ENCODE measurements at places on chromosomes 5 and 9.

DNA sequence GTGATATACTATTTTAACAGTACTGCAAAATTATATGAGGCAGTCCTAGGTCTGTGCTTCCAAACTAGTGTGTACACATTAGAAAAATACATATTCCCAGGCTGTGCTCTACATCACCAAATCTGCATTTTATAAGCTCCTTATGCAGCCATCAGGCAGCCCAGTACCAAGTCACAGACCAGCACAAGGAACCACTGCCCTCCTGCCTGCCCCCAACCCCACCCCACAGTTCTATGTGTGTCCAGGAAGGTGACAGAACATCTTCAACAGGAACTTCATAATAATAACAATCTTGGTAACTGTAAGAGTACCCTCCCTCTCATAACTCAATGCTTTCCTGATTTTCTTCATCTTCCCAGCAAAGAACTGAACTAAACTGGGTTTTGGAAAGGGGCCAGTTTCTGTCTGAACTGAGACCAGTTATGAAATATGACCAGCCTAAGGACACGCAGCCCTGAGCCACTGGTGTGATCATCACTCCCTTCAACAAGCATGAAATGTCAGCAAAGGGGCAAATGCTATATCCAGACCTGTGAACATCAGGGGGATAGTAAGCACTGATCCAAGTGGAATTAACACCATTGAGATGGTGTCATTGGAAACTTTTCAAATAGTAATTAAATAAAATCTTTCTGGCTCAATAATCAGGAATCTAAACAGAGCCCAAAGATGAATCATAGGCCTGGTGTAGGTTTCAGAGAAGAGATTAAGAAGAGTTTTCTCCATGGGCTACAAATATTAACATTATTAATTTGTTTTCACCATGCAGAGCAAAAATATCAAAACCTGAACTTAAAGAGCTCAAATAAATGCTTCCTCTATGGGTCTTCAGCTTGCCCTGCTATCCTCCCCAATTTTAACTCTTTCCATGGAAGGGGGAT is 82.1 kb downstream of the DPYSL3 start:
- DNase-seq: no peak

DNA sequence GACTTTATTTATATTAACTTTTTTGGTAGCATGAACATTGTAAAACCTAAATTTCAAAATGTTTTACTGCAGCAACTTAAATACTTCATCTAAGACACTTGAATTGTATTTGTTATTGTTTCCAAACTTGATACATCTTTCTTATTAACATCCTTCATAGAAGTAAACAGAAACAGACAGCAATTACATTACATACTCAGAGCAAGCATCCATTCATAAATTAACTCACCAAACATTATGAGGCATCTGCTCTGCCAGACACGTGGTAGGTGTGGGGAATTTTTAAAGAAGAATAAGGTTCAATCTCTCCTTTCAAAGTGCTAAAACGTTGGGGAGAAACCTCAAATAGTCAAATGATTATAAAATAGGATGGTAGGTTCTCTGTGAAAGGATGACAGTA is 130.8 kb downstream of the MUSK start:
- no peak for DNase-seq

DNA sequence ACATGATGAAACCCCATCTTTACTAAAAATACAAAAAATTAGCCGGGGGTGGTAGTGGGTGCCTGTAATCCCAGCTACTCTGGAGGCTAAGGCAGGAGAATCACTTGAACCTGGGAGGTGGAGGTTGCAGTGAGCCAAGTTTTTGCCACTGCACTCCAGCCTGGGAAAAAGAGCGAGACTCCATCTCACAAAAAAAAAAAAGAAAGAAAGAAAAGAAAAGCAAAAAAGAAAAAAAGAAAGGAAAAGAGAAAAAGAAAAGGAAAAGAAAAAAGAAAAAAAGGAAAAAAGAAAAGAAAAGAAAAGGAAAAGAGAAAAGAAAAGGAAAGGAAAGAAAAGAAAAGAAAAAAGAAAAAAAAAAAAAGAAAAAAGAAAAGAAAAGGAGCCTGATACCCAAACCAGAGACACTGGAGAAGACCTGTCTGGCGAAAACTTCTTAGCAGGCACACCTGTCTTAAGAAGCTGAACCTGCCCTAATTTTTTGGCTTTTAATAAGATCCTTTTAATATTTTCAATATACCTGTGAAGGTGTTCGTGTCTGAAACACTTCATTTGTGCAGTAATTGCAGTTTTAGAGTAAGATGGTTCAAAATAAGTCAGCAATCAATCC is 164.7 kb upstream of the IRX2 start:
- no peak for DNase-seq

- no peak for DNase-seq
Observed at GRCh38 chr9:74770508-74771261, 117.0 kb downstream of the TRPM6 start.

GRCh38 chr5:151738125-151738848 is 20.1 kb downstream of the ATOX1 start:
- DNase-seq: no peak

GRCh38 chr9:1747417-1747967 is 267.7 kb upstream of the SMARCA2 start:
- DNase-seq: no peak

DNA sequence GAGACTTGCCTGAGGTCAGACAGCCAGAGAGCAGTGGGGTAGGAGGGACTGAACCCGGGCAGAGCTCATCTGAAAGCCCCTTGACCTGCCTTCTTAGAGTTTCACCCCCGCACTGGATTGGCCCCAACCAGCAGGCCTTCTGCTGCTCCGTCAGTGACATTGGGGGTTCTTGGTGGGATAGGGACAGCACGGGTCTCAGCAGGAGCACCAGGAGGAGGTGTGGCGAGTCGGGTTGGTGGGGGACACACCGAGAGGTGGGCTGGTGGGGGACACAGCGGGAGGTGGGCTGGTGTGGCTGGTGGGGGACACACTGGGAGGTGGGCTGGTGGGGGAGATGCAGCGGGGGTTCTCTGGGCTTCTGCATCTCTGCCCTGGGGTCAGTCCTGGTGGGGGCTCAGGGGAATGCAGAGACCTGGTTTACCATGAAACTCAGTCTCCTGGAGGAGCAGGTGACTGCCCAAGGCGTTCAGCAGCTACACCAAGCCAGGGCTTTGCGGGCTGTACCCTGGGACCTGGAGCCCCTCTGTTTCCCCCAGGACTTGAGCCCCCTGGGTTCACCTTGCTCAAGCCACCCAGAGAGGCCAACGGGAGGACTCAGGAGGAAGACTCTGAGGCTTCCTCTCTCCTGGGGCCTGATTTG is 28.1 kb upstream of the RNU6ATAC start:
- no peak for DNase-seq

- DNase-seq: no peak
Observed at GRCh38 chr5:98569288-98569687, 204.2 kb upstream of the RGMB start.

DNA sequence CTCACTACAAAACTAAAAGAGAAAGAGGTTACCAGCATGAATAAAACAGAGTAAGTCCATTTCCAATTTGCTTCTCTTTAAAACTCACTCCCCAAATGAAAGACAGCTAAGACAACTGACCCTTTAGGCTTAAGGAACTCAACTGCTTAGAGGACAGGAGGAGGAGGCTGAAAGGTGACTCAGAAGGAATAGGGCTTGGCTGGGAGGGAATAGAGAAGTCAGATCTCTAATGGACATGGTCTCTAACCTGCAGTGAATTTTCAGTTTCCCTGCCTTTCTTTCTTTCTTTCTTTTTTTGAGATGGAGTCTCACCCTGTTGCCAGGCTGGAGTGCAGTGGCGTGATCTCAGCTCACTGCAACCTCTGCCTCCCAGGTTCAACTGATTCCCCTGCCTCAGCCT is 261.8 kb upstream of the CLINT1 start:
- DNase-seq: no peak

DNA sequence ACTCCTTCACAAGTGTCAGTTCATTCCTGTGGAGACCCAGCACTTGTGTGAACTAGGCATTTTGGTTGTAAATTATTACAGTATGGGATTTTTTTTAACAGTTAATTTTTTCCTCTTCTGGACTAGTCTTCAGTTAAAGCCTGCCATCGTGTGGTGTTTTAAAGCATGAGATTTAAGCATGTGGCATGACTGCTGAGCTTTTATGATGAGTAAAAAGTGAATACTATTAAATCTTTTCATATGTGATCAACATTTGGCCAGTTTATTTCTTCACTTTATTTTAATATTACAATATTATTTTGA is 25.0 kb downstream of the LMNB1 start:
- DNase-seq: no peak

- DNase-seq: no peak
Observed at GRCh38 chr5:123929055-123929474, 417.1 kb downstream of the CSNK1G3 start.

GRCh38 chr9:2180154-2180553 is 165.0 kb downstream of the SMARCA2 start:
- DNase-seq: no peak

DNA sequence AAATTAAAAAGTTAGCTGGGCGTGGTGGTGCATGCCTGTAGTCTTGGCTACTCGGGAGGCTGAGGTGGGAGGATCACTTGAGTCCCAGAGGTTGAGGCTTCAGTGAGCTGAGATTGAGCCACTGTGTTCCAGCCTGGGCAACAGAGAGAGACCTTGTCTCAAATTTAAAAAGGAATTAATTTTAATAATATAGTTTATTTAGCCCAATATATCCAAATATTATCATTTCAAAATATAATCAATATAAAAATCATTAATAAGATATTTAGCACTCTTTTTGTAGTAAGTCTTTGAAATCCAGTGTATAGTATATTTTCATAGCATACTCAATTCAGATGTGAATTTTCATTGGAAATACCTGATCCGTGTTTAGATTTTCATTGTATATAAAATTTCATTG is 43.2 kb upstream of the ORM1 start:
- DNase-seq: no peak

DNA sequence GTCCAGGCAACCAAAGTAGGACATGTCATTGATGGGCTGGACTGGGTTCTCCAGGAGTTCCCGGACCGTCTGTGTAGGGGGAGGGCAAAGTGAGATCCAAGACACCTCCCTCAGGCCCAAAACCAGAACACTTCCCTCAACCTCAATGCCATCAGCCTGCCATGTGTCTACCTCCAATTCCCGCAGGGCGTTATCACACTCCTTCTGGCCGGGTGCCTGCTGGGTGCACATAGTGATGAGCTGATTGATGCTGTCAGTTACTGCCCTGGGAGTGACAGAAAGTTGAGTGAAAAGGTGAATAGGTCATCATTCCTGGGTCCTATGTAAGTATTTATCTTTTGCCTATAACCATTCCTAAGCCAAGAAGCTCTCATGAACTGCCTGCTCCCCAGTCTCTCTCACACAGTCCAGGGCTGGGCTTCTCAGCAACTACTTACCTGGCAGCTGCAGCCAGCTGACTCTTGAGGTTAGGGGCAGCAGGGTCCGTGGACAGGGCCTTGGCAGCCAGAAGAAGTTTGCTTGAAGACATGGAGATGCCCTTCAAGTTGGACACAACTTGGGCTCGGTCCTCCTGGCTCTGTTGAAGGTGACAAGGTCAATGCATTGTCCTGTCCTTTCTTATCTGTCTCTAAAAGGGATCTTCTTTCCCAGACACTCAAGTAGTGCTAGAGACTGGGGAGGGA is 21.0 kb downstream of the TLN1 start:
- no peak for DNase-seq

DNA sequence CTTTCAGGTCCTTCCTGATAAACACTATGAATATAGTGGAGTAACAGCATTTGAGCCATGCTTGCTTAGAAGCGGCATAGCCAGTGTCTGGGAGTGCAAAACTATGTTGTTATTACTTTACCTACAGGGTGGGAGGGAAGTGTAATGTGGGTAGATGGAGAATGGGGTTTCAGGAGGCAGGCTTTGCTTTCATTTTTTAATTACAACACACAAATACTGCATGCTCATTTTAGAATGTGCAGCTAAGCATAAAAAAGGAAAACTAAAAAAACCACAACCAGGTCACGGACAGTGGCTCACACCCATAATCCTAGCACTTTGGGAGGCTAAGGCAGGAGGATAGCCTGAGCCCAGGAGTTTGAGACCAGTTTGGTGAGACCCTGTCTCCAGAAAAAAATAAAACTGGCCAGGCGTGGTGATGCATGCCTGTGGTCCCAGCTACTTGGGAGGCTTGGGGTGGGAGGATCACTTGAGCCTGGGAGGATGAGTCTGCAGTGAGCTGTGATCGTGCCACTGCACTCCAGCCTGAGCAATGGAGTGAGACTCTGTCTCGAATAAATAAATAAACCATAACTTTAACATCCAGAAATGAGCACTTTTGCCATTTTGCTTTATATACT is 20.2 kb downstream of the HAVCR1 start:
- no peak for DNase-seq

- no peak for DNase-seq
Observed at GRCh38 chr5:112570708-112571444, 151.8 kb upstream of the EPB41L4A start.

- DNase-seq: no peak
Observed at GRCh38 chr5:101955891-101956290, 340.2 kb downstream of the SLCO4C1 start.

GRCh38 chr9:114813717-114814418 is 8.0 kb upstream of the TNFSF15 start:
- DNase-seq: no peak

GRCh38 chr9:4299005-4299795 is 668 bp downstream of the GLIS3 start:
- DNase-seq: no peak

GRCh38 chr5:66850354-66851075 is 254.3 kb downstream of the MAST4 start:
- DNase-seq: no peak

DNA sequence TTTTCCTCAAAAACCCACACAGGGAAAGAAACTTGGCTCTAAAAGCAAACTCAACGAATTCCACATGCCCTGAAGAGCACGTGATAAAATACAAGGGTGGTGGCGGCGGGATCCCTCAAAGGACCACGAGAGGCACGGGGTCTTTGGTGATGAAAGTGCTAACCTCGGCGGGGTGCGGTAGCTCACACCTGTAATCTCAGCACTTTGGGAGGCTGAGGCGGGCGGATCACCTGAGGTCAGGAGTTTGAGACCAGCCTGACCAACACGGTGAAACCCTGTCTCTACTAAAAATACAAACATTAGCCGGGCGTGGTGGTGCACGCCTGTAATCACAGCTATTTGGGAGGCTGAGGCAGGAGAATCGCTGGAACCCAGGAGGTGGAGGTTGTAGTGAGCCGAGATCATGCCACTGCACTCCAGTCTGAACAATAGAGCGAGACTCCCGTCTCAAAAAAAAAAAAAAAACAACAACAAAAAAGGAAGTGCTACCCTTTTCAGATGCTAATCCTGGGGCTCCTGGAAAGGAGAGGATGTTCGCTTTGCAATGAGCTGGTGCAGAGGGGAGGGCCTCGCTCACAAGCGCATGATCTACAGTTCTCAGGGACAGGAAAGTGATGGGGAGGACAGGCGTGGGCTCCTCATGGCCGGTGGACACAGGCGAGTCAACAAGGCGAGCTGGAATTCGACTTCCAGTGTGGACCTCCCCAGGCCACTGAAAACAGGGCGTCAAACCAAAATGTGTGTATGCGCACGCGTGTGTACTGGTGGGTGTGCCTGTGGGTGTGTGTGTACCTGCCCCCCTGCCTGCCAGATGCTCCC is 54.1 kb downstream of the USP20 start:
- DNase-seq: no peak

DNA sequence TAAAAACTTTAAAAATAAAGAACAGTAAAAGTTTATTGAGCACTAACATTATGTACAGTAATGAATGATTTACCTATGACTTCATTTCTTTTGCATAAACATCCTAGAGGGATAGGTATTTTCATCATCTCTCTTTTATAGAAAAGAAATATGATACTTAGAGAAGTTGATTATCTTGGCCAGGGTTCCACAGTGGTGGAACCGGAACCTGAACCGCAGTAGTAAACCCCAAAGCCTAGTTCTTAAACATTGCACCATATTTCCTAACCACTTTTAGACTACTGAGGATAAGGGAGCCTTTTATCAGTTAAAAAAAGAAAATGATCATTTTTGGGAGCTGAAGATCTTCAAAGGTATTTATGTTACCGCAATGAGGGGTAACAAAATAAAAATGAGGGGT is 205.7 kb upstream of the SGCD start:
- DNase-seq: no peak
